ENCODE measurements at places on chromosomes 5 and 9.

DNA sequence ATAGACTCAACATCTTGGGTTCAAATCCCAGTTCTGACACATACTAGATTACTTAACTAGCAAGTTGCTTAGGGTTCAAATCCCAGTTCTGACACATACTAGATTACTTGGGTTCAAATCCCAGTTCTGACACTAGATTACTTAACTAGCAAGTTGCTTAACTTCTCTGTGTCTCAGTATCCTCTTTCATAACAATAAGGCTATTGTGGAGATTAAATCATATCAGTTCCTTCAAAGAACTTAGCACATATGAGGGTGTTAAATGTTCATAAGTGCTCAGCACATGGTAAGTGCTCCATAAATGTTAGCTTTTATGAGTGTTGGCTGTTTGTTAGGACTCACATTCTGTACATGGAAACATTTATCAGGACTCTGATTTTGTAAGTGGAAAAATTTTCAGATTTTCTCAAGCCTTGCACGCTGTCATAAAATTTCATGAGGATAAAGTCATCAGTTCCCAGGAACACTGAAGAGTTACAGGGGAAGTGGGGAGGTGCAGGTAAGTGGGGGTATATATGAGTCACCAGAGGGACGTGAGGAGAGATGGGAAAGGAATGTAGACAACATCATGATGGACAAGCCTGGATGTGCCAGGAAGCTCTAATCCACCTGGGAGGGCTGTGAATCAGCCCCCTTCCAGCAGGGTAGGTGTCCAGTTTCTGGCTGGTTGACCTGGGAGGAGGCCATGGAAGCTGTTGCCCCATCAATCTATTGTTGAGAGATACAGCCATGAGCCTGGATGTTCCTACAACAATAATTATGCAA lies 532.2 kb upstream of the WWC1 start:
- no peak for DNase-seq

- DNase-seq = no peak
Measured at GRCh38 chr9:86507212-86507630, 153.0 kb upstream of the TUT7 start.

DNA sequence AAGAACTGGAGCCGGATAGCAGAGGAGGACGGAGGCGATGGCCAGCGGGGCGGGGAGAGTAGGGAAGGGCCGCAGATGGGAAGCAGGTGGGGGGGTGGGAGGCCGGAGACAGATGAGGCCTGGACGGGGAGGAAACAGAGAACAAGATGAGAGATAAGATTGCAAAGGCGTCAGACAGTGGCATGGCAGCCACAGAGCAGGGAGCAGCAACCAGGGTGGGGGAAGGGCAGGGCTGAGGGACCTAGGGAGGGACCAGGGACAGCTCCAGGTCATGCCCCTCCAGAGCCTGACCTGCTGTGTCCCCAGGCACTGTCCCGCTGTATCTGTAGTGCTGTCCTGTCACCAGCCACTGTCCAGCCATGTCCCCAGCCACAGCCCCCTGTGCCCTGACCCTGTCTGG lies 49.6 kb upstream of the LMX1B start:
- DNase-seq = no peak

- no peak for DNase-seq
Measured at GRCh38 chr5:61659221-61659696, 327.2 kb downstream of the ZSWIM6 start.

DNA sequence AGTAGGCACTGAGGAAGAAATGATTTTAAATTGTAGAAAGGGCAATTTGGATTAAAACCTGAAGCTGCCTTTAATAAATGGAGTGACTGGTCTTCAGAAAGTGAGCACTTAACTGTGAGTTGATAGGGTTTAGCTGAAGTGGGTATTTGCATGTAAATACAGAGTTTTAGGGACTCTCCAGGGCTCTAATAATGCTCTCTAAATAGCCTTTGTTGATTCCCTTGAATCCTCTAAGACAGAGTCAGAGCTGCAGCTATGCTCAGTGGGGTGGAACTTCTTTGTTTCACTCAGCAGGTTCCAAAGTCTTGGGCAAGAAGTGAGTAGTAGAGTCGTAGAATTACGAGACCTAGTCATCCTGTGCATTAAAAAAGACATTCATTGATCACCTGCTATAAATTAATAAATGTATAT lies 21.4 kb downstream of the GLRA1 start:
- no peak for DNase-seq

DNA sequence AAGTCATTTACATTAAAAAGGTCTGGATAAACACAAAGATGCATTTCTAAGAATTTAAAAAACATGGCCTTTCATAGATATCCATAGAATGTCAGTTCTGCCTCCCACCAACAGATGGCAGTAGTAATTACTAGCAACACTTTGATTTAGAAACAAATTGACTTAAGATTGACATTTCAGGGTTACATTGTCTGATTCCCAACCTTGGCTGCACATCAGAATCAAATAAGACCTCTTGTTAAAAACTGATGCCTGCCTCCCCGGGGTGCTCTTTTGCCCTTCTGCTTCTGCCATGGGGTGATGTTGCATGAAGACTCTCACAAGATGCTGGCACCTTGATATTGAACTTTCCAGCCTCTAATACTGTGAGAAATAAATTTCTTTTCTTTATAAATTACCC lies 146.2 kb upstream of the GPR151 start:
- no peak for DNase-seq

DNA sequence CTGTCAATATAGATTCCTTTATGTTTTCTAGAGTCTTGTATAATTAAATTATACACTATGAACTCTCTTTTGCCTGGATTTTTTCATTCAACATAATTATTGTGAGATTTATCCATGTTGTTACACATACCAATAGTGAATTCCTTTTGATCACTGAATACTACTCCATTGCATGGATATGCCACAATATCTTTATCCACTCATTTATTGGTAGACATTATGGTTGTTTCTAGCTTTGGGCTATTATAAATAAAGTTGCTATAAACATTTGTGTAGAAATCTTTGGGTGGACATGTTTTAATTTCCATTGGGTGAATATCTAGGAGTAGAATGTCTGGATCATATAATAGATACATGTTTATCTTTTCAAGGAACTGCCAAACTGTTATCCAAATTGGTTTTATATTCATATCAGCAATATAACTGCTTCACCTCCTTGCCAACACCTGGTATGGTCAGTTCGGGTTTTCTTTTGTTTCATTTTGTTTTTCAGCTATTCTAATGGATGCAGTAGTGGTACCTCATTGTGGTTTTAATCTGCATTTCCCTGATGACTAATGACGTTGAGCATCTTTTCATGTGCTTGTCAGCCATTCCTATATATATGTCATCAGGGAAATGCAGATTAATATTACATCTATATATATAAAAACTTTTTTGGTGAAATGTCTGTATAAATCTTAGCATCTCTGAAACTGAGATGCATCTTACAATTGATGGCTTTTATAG lies 32.1 kb upstream of the TCF7 start:
- no peak for DNase-seq

DNA sequence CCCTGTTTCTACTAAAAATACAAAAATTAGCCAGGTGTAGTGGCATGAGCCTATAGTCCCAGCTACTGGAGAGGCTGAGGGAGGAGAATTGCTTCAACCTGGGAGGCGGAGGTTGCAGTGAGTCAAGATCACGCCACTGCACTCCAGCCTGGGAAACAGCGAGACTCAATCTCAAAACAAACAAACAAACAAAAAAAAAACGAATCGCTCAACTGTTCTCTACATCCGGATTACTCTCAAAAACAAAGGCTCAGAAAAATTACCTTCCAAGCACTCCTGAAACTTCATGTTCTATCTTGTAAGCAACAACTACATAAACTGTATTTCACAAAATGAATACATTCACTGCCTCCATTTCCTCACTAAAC lies 14.0 kb downstream of the UBAP2 start:
- no peak for DNase-seq

- DNase-seq = no peak
Measured at GRCh38 chr5:169165052-169165451, 135.9 kb downstream of the SLIT3 start.

DNA sequence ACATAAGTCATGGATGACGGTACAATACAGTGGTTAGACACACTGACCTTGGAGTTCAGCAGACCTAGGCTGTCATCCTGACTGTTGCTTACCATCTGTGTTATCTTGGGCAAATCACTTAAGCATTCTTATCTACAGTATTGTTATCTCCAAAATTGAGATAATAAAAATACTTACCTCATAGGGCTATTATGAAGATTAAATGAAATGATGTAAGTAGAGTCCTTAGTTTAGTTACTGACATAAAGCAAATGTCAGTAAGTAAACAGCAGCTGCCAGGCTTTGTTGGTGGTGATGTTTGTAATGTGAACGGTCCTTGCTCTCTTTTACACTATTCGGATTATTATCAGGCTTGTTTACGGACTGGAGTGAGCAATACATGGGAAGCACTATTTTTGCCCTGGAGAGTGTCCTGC lies 107.3 kb upstream of the DPYSL3 start:
- DNase-seq = no peak

GRCh38 chr9:28092981-28093936 lies 520.0 kb upstream of the C9orf72 start:
- no peak for DNase-seq

All from stimulated activated naive CD4-positive, alpha-beta T cell treated with Interleukin-2 at 50 U/mL for 16 hours (primary cell).